Activated naive CD4-positive, alpha-beta T cell (primary cell): ENCODE measurements at places on chromosomes 7 and 10.

DNA sequence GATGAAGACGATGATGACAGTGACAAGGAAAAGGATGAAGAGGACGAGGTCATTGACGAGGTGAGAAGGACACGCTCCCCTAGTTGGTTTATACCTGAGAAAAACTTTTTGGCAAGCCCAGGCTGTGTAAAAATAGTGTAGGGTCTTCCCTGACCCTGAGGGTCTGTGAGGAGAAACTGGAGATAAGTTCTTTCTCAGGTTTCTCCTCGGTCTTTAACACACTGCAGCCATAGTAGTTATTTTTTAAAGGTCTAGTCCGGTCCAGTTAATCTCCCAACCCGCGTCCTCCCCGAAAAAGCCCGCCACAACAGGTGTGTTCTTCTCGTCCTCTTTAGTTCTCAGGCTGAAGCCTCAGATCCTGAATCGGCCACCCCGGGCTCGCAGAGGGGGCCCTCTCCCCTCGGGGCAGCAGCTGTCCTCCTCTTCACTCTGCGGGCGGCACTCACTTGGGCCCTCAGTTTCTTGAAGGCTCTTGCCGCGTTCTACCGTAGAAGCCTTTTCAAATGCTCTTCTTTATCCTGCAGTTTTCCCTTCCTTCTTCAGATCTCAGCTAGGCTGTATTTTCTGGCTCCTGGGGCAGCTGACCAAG, 411 bp downstream of the BCCIP start:
- no peak for DNase-seq

GRCh38 chr7:135197906-135198655, 13.2 kb downstream of the WDR91 start:
- no peak for DNase-seq

- DNase-seq, result no peak
Observed at GRCh38 chr10:110502851-110503301, 5.2 kb downstream of the DUSP5 start.

DNA sequence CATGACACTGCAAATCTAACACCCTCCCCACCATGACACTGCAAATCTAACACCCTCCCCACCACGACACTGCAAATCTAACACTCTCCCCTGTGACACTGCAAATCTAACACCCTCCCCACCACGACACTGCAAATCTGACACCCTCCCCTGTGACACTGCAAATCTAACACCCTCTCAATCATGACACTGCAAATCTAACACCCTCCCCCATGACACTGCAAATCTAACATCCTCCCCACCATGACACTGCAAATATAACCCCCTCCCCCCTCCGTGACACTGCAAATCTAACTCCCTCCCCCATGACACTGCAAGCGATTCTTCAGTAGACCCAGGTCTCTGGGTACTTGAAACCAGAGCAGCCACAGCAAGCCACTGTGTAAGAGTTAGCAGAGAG, 604.4 kb downstream of the DNAJB6 start:
- DNase-seq, result no peak

DNA sequence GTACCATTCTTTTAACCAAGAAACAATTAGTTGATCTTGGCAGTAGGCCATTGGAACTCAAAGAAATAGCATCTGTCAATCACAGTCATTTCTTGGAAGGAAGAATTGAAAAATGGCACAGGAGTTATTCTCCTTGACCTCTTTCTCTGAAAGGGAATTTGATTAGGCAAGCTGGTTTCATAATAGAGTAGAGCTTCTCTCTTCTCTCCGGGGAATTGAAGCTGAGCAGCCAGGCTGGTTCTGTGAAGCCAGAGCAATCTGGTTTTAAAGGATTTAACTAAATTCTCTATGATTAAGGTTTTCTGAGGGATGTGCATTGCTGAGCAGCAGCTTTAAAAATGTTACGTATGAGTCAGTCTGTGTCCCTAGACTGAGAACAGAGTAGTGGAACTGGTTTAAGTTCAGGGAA, 70.2 kb downstream of the AHCYL2 start:
- no peak for DNase-seq

GRCh38 chr10:102540023-102540422, 36.3 kb downstream of the SUFU start:
- no peak for DNase-seq

- no peak for DNase-seq
Observed at GRCh38 chr10:112710528-112710927, 239.5 kb upstream of the TCF7L2 start.

- no peak for DNase-seq
Observed at GRCh38 chr7:127396184-127396583, 3.7 kb upstream of the ZNF800 start.

- no peak for DNase-seq
Observed at GRCh38 chr7:117157241-117158209, 165.3 kb downstream of the WNT2 start.

DNA sequence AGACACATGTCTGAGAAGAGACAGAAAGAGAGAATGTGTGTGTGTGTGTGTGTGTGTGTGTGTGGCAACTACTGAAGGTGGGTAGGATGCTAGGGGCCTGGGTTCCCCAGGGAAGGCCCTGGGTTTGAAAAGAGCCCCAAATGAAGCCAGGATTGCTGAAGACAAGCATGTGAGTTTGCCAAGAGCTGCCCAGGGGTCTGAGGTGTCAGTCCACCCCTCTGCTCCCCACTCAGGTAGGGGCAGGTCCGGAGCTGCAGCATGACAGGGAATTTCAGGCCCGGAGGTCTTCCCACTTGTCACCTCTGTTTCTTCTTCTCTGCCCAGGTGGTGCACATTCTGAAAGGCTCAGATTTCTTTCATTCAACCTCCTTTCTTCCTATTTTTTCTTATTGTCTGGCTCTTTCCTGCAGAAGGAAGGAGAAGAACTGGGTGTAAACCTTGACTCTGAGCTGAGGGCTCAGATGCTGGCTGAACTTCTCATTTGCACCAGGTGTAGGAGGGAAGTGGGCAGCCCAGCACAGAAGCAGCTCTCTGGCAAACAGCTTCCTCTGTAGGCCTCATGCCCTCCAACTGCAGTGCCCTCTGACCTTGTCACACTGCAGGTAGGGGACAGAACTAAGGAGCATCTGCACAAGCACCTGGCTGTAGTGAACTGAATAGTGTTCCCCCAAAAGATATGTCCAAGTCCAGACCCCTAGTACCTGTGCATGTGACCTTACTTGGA, 79.6 kb upstream of the LRRC4 start:
- DNase-seq, result no peak

- no peak for DNase-seq
Observed at GRCh38 chr10:127486355-127486754, 62.8 kb upstream of the NPS start.

- DNase-seq, result no peak
Observed at GRCh38 chr10:104122225-104123107, 495 bp downstream of the SFR1 start.

DNA sequence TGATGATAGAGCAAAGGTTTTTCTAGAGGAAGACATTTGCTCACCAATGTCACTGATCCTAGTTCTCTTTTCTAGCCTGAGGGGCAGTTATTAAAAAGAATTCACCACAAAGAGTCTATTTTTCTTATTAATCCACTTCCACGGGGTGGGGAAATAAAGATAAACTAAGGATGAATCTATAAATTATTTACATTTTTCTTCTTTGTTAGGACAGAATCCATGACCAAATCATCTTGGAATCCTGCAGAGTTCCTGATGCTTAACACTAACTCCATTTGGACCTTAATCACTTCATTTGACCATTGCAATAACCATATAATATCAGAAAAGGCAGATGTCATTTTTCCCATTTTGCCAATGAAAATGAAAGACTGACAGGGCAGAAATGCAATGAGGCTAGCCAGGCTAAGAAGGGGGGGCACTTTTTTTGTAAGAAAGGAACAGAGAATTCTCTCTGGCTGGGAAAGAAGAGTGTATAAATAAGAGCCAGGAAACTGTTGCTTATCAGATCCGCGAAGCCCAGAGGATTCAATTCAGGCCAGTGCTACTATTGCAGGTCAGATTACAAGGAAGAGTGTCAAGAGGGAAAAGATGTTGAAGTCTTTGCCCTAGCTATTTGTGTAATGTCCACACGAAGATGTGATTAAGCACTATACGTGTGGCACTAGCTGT, 433.2 kb downstream of the TNS3 start:
- no peak for DNase-seq

GRCh38 chr7:50662041-50662694, 97.0 kb upstream of the DDC start:
- no peak for DNase-seq

DNA sequence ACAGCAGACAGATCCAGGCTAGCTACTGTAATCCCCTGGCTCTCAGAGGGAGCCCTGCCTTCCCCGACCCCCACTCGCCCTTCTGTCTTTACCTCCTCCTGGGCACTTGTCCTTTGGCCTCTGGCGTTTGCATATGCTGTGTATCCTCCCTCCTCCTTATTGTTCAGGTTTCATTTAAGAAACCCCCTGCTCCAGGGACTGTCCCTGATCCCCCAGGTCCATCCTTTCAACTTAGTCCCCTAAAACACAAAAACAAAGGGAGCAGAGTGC, 25.7 kb downstream of the GRID1 start:
- no peak for DNase-seq

DNA sequence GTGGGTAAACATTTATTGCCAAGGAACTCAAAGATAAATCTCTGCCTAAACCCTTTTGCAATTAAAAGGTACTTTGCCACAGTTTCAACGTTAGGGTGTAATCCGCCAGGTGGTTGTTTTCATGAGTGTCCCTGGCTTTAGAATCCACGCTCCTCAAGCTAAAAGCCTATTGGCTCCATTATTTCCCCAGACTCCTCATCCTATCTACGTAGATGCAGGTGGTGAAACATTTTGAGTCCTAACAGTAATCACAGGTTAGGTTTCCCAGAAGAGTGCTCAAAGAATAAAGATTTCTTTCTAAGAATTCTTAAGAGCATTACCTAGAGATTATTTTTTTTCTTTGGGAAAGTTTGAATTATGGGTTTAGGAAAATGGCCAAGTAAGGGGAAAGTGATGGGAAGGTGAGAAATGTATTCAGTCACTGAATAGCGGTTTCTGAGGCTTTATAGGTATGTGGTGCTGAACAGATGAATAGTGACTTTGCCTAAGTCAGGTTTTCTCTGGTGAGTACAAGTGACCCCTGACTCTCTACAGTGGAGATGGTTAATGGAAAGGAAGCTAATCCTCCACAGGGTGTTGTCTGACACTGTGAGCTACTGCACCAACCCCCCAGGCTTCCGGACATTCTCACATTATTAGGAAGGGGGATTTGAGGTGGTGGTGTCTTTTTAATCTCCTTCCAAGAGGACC, 60.2 kb downstream of the NRP1 start:
- DNase-seq, result no peak

DNA sequence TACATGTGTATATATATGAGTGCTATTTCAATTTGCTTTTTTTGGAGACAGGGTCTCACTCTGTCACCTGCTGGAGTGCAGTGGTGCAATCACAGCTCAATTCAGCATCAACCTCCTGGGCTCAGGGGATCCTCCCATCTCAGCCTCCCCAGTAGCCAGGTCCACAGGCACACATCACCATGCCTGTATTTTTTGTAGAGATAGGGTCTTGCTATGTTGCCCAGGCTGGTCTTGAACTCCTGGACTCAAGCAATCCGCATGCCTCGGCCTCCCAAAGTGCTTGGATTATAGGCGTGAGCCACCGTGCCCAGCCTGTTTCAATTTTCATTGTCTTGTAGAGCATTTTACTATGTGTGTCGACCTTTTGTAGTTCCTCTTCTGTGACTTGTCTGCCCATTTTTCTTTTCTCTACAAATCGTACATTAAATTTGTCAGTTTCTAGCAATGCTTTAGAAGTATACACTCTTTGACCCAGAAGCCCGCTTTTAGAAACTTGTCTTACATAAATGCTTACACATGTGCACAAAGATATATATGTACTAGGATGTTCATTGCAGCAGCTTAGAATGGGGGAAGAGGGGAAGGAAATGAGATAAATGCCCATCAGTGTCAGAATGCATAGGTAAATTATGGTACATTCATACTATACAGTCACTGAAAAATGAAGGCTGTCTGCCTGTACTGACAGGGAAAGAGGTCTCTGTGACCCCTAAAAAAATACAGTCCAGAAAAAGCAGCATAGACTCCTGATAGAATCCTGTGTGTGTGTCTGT, 12.2 kb upstream of the RFC2 start:
- no peak for DNase-seq

DNA sequence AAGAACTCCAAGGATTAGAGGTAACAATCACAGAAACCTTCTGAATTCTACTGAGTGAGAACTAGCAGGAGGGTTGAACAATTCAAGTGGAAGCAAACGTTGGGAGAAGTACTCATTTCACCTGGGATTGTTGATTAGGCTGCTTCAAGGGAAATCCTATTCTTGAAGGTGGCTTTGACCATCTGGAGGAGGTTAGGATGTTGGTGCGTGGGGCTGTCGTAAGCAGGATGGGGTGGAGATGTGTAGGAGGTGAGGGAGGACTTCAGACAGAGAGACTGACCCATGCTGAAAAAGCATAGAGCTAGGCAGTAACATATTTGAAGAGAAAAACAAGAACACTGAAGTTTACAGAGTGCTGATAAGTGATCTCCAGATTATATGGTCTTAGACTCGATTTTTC, 147.9 kb downstream of the FRMD4A start:
- DNase-seq, result no peak

- DNase-seq, result no peak
Observed at GRCh38 chr7:159229683-159230475, 85.2 kb upstream of the VIPR2 start.

- no peak for DNase-seq
Observed at GRCh38 chr10:116521424-116522290, 24.1 kb upstream of the PNLIP start.

DNA sequence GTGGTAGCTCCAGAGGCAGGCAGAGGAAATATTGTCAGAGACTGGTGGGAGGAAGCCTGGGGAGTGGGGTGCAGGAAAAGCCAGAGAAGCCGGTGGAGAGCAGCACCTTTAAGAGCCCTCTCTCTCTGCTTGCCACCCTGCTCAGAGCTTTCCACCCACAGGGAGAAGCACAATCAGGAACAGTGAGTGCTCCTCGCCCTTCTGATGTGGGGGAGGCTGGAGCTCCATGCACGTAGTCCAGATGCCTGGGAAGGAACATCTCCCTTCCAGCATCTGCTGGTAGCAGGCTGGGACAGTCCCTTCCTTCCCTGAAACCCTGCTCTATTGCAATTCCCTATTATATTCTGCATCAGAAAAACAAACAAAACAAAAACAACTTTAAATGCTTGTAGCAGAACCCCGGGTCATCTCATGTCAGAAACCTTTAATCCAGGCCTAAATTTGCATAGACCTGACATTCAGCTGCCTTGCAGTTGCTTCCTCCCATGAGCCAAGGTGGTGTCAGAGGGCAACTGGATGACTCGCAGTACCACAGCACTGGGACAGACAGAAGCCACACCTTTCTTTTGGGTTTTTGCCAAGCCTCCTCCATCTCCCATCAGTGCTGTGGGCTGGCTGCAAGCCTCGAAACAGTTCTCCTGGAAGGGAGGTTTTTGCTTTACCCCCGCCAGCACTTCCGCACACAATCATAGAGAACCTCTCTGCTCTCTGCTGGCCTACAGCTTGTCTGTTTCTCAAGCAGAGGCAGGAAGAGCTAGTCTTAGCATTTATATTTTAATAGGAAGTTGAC, 13.1 kb downstream of the AVPI1 start:
- DNase-seq, result no peak
